T-helper 2 cell treated with Interferon-gamma antibody and Interleukin-4, amounts not matched to agents 5 μg/mL and 100 μg/mL, for 36 hours (primary cell): ENCODE measurements at places on chromosomes 4 and X.

- no peak overlapping the region for H3K4me3 ChIP-seq
- no peak overlapping the region for H3K27ac ChIP-seq
- H3K27me3 ChIP-seq, result peaks cover 5% of the 10 kb centered on the region
- H3K36me3 ChIP-seq, result no peaks in the 10 kb centered on the region
- DNase-seq, result no peak
These were observed 15.7 kb downstream of the CCKAR start for GRCh38 chr4:26474551-26474950.

GRCh38 chr4:132587626-132588025, 561.5 kb upstream of the PCDH10 start:
- no peaks in the 10 kb centered on the region for H3K27me3 ChIP-seq
- H3K4me1 ChIP-seq, result no peaks in the 10 kb centered on the region
- no peak overlapping the region for H3K27ac ChIP-seq

DNA sequence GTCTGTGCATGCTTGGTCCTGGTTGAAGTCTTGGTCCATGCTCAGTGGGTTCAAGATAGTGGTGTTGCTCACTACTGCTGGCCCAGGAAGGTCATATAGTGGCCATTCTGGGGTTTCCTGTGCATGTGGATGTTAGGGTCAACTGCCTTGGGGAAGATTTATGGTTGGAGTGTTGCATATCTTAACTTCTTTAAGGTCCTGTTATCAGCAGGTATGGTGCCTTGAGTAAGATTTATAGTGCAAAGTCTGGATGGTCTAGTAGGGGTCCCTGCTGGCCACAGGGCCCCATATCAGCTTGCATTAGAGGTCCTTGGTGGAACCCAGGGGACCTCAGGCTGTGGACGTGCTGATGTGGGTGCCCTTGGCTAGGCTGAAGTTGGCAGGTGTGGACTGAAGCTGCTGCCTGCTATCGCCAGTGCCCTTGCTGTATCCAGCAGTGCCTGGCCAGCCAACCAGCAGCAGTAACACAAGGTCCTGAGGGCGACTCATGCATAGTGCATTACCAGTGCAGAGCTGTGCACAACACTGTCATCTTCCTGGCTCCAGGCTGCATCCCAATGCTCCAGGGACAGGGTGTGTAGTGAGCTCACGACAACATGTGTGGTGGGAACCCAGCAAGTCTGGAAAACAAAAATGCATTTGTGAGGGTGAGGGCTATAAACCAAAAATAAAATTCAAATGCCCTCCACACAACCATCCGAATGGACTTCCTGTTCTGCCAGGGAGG, 61.0 kb downstream of the BEX3 start:
- no peaks in the 10 kb centered on the region for H3K27me3 ChIP-seq
- no peaks in the 10 kb centered on the region for H3K4me1 ChIP-seq
- H3K4me3 ChIP-seq, result no peak overlapping the region
- DNase-seq, result no peak

- H3K4me3 ChIP-seq, result no peak overlapping the region
- DNase-seq, result no peak
- no peak overlapping the region for H3K27ac ChIP-seq
- H3K27me3 ChIP-seq, result no peaks in the 10 kb centered on the region
- H3K36me3 ChIP-seq, result no peaks in the 10 kb centered on the region
These were observed 224.0 kb upstream of the BMP3 start for GRCh38 chr4:80806472-80806871.

DNA sequence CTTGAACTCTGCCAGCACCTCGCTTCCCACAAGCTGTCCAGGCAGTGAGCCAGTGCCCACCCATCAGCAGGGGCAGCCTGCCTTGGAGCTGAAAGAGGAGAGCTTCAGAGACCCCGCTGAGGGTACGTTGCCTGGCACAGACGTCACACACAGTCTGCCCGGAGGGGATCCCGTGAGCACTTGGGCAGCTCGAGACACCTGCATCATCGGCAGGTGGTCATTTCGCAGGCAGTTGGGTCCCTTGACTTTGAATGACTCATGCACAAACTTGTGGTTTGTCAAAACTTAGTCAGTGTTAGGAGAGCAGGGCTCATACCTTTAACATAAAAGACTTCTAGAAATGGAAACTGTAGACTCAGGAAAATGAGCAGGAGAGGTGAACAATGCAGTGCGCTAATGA, 9.9 kb downstream of the TACC3 start:
- H3K27me3 ChIP-seq, result no peaks in the 10 kb centered on the region
- H3K36me3 ChIP-seq, result peaks cover 72% of the 10 kb centered on the region
- peaks cover 10% of the 10 kb centered on the region for H3K4me1 ChIP-seq
- no peak for DNase-seq
- no peak overlapping the region for H3K4me3 ChIP-seq
- H3K27ac ChIP-seq, result no peak overlapping the region

- H3K4me1 ChIP-seq, result peaks cover 4% of the 10 kb centered on the region
- no peak overlapping the region for H3K4me3 ChIP-seq
These were observed 39.3 kb upstream of the RAP2C start for GRCh38 chrX:132258509-132258908.
